ENCODE measurements at places on chromosomes 11 and 22. TPM values are rescaled to one million over a fixed set of nuclear protein-coding genes. Genes with fewer than 3 reads are reported as not detected.

The PRSS23 gene
- total RNA-seq: 31.2 TPM

The FAM181B gene
- 2.2 TPM for total RNA-seq

DNA sequence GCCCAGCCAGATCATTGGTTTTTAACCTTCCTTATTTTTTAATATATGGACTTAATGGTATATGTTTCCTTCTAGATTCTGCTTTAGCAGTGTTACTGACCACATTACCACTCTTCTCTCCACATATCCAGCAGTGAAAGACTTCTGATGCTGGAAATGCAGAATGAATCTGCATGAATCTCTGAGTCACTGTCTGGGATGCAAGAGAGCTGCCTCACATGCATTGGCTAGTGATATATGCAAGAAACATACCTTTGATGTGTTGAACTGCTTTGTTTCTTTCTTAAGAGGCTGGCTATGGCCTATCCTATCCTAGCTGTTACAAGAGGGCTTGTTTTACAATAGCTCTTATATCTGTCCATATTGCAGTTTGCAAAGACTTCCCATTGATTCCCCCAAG is 16.6 kb upstream of the AMPD3 start:
- DNase-seq: no peak

DNA sequence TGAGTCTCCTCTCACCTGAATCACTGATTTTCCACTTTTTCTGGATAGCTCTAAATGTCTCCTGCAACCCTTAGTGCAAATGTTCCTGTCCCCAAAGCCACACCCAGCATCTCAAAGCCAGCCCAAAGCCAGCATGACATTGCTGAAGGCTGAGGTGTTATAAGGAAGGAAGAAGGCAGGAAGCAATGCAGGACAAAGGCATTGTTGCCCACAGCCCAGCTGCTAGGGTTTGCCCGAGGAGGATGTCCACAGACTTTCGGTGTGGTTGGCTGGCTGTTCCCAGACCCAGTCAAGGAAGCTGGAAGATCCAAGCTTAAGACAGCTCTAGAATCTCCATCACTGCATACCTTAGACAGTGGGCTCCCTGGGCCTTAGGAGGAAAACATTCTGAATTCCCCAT is 23.5 kb downstream of the CHST1 start:
- DNase-seq: no peak

DNA sequence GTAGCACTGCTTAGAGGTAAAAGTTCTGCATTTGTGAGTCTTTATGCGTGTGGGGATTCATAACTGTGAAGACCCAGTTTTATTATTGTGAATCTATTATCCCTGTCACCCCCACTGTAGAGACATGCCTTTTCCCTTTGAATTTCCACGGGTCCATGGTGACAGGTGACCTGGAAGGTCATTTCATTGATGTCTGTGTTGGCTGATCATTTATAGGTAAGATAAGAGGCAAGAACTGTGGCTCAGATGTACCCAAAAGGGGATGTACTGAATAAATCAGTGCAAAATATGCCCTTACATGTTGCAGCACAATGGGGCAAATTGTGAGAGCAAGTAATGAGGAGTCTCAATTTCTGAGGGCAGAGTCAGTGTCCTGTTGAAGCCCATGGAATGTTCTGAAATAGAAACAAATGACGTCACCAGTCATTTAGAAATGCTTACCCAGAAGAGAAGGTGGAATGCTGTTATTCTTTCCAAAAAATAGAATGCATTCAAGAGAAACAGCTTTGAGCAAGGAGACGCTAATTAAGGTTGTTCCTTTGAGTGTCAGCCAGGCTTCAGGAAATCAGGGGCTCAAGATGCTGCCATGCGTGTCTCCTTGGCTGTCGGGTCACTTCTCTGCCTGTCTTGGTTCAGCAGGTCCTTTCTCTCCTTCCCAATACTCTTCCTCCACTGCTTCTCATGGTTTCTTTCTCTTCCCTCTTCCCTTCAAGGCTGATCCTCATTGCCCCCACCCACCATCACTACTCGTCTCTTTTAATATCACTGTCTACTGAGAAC is 118.7 kb upstream of the E2F8 start:
- DNase-seq: no peak

DNA sequence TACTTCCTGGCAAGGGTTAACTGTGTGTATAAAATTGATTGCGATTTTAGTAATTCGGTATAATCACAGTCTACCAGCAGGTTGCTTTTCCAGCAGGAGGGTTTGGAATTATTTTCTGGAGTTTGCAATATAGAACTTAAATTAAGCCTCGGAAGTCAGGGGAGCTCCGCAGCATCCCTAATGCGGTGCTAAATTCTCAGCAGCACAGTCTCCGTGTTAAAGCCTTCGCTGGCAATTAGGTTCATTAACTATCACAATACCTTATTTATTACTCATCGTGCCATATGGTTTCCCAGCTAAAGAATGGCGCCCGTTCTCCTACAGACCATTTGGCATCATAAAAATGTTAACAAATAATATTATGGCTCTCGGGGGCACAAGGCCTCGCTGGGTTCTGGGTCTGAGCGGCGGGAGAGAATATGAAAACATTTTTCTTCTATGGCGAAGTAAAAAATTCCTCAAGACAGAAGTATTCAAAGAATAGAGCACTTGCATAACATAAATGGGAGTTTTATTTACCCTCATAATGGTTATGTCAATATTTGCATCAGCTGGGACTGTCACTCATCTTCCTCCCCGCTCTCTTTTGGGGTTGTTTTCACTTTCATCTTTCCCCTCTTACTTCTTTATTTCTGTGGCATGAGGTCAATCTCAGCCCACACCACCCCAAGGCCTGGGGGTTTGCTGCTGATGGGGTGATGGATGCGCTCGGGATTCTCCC is 28.1 kb upstream of the ZBTB16 start:
- DNase-seq: no peak
